ENCODE measurements at places on chromosomes 12 and 14.

DNA sequence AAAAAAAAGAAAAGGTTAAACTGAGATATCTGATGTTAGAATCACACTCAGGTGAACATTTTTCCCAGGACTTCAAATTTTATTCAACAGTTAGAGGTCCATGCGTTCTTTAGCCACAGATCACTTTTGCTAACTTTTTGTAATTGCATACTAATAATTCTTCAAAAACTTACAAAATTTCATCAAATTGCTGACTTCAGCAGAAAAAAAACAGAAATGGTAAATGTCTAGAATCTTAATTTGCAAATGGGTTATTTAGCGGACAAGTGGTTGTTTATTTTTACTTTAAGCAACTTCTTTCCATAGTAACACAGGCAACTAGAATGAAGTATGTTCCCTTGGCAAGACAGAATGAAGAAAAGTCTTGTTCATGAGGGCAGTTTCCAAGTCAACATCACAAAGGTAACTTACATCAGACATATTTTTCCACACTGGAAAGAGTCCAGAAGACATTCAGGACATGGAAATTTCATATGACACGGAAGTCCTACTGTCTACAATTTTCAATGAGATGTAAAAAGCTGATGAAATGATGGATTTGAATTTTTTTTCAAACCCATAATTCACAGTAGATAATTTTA is 62.5 kb upstream of the SOX5 start:
- no peak for DNase-seq

GRCh38 chr12:8831116-8831515 is 8.7 kb downstream of the A2ML1 start:
- DNase-seq: no peak

DNA sequence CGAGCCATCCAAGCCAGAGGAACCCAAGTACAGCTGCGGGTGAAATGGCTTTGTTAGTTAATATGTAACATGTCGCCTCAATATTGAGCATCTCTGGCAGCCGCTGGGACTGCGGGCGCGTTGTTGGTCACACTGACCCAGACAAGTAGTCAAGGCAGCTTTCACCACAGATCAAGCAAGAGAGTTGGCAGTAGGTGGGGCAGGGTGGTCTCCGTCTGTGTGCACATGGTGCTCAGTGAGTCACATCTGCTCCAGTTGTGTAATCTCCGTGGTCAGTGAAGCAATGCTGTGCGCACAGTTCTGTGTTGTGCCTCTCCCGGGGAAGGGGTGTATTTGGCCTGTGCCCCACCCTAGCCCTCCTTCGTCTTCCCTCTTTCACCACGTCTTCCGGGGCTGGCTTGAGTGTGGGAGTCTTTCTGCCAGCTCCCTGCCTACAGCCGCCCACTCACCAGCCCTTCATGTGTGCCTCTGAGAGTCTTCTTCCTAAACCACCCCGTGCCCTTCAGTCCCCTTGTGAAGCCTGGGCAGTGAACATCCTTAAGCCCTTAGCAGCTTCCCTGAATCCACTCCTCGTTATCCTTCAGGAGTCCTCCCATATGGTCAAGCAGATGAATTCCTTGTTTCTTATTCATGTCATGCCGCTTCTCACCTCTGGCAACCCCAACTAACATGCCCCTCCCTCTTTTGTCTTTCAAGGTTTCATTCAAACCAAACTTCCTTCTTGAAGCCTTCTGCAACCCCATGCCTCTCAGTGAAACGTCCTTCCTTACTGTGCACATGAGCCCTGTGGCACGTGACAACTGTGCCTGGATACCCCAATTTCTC is 242.1 kb downstream of the CACNA1C start:
- peak; percentile 8 for DNase-seq

- DNase-seq: no peak
These were observed 19.0 kb downstream of the OTUB2 start for GRCh38 chr14:94045101-94045500.

- DNase-seq: no peak
These were observed 3.6 kb downstream of the ZNF839 start for GRCh38 chr14:102323102-102323501.

- DNase-seq: no peak
These were observed 1002.5 kb downstream of the BCL11B start for GRCh38 chr14:98269533-98269932.

GRCh38 chr14:79011091-79011919 is 841.1 kb downstream of the NRXN3 start:
- no peak for DNase-seq

DNA sequence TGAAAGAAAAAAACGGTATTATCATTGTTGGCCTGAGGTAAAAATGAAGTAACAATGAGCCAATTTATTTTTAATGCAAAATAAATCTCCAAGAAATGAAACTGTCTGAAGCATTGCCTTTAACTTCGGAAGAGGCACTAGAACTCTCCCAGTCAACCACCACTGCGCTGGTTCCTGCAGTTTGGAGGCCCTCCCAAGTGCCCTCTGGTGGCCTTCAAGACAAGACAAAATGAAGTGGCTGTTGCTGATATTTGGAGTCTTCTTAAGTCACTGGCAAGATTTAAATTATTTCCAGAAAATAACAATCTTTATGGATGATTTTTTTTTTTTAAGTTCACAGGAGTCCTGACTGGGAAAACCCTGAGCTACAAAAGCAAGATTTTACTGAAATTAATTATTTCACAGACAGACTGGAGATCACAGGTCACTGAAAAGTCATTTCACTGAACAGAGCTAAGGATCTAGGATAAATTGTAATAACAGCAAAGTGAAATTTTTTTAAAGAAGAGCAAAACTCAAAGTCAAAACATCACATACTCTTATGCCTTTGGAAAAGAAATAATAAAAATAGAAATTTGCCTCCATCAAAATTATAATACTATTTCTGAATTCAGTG is 58.2 kb downstream of the DICER1 start:
- DNase-seq: no peak

GRCh38 chr12:25962932-25963525 is 4.5 kb downstream of the RASSF8 start:
- no peak for DNase-seq

GRCh38 chr14:42804141-42804540 is 1197.5 kb downstream of the LRFN5 start:
- no peak for DNase-seq

DNA sequence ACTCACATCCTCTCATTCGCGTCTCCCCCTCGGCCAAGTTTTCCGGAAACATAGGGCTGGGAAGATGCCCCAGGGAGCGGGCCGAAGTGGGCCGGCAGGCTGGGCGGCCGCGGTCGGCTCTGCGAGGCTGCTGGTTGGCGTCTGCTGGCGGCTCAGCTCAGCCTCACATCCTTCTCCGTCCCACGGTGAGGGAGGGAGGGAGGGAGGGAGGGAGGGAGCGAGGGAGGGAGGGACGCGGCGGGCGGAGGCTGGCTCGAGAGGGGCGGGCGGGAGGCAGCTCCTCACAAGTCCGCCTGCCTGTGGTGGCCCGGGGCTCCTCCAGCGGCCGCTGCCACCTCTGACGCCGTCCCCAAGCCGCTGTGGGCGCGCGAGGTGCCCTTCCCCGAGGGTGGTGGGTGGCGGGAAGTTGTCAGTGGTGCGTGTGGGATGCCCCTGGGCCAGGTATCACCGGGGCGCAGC is 93.8 kb downstream of the RFLNA start:
- DNase-seq: peak; percentile 9

- DNase-seq: no peak
These were observed 15.4 kb upstream of the UBC start for GRCh38 chr12:124929649-124930419.

DNA sequence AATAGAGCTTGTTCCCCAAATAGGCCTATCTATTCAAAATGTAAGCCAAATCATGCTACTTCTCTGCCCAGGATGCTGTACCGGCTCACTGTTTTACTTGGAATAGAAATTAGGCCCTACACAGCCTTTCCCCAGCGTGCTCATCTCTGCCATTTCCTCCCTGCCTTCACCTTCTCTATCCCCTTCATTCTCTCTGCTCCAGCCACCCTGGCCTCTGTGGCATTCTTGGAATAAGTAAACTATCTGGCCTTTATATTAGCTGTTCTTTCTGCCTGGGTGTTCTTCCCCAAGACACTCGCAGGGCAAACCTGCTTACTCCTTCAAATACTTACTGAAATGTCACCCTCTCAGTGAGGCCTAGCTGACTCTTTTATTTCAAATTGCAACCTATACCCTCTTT is 30.9 kb upstream of the DYRK2 start:
- DNase-seq: no peak

DNA sequence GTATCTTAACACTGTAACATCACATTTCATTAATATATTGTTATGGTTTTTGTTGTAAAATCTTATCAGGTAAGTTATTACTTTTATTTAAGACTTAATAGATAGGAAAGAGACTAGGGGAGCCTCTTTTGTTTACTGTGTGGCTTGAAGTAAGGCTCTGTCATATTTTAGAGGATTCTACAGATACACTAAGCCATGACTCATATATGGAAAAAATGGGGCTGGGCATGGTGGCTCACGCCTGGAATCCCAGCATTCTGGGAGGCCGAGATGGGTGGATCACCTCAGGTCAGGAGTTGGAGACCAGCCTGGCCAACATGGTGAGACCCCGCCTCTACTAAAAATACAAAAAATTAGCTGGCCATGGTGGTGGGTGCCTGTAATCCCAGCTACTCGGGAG is 23.6 kb upstream of the NPFF start:
- DNase-seq: no peak

DNA sequence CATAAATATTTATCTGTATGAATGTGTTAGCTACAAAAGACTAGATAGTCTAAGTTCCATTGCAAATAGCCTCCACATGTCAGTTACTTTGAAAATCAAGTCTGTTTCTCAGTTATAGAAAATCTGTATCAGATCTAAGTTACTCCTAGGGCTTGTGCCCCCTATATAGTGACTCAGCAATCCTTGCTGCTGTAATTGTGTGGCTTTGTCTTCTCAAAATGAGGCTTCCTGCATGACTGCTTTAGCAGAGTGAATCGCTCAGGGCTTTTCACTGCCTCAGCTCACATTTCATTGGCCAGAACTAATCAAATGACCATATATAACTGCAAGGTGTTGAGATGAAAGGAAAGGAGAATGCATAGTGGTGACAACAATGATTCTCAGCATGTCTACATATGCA is 552.2 kb upstream of the STXBP6 start:
- no peak for DNase-seq

- no peak for DNase-seq
These were observed 111.5 kb downstream of the NT5DC3 start for GRCh38 chr12:103729499-103729898.

DNA sequence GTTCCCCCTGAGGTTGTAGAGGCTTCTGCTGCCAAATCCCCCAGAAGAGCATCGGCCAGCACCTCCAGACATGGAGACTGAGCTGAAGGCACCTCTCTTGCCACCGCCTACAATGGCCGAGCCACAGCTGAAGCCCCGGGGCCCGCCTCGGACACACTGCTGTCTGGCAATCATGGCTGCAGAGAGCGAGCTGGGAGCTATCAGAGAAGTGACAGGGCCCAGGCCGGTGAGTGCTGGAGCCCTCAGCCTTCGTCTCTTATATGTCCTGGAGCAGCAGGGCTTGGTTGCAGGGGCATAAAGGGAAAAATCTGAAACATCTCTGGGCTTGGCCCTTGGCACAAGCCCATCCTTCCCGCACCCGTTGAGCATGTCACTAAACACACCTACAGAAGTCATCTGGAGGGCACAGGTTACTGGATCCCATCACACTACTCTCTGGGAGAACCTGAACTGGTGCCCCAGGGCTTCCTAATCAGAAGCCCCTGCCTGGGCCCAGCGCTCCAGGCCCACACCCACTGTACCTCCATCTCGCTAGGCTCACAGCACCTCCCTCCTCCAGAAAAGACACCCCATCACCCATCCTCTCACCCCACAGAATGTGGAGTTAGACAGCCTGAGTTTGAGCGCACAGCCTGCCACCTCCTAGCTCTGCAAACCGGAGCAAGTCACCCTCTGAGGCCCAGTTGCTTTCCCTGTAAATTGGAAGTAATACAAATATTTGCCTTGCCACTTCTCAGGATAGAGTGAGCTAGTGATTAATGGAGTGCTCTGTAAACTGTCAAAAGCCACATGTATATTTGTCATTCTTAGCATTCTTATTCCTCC is at the start of gene KRT4:
KRT4 (minus strand) TSS at position 232 of the 825 bp plus-strand sequence; CDS start at position 174, 58 bp downstream.
- no peak for DNase-seq

DNA sequence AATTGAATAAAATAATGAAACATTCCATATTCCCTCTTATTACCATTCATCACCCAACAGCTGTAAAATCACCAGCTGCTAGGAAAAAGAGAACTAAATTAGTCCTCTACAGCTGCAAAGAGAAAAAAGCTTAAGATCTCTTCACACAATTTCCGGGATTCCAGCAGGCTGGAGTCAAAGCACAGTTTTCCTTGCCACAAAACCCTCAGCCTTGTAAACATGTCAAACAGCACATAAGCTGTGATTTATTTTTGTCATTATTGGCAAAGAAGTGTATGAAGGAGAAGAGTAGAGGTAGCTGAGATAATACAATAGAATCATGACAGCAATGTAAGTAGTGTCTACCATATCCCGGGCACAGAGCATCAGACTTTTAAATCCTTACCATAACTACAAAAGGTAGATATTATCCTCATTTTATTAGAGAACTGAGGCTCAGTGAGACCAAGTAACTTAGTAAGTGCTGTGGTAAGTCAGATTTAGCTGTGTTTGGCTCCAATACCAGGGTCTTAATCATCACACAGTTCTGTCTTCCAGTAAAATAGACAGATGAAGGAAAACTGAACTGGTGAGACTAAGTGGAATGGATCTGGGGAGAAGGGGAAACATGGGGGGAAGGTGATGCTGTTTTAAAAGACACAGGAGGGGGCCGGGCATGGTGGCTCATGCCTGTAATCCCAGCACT is 57.3 kb downstream of the NTN4 start:
- no peak for DNase-seq

- DNase-seq: no peak
These were observed 878.0 kb upstream of the TMEM132C start for GRCh38 chr12:127388985-127389384.

DNA sequence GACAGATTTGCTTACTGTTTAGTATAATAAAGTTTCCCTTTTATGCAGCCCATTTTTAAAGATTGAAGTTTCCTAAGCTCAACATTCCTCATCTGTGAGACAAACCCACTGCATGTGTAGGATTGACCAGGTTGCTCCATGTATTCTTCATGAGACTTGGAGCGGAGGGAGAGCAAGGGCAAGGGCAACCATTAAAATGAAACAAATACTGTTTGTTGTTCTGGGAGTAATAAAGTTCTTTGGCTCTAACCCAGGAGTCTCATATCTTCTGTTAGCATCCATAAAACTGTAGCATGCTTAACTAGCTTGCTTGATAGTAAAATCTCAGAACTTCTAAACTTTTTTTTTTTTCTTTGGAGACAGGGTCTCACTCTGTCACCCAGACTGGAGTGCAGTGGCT is 74.2 kb downstream of the NTS start:
- no peak for DNase-seq

DNA sequence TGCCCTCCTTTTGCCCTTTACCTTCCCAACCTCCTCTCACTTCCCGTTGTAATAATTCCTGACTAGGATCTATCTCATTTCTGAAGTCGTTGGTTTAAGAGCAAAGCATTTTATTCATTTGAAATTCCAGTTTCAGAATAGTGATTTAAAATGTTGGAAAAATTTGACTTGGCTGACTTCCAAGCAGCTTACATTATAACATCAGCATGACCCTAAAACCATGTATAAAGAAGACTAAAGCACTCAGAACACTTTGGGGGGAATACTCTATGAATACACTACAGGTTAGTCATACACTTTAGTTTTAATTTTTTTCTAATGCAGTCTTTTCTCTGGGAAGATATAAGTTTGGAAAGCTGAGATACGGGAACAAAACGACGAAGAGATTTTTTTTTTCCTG is 161.1 kb downstream of the BTG1 start:
- DNase-seq: no peak

Measured in stimulated activated CD8-positive, alpha-beta memory T cell treated with anti-CD3 and anti-CD28 coated beads, Interleukin-7, amount 100 ng/mL, for 4 hours (primary cell).